A172 (cell line): ENCODE measurements at places on chromosomes 7 and 10.

DNA sequence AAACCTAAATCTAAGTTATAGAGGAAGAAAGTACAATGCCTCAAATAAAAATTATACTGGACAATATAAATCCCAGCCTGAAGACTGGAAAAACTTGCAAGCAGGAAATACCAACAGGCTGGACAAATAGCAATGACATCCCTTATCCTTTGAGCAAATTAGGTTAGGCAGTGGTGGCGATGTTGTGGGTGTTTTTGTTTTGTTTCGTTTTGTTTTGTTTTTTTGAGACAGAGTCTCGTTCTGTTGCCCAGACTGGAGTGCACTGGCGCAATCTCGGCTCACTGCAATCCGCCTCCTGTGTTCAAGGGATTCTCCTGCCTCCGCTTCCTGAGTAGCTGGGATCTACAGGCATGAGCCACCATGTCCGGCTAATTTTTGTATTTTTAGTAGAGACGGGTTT, 57.3 kb upstream of the TES start:
- no peak for DNase-seq

GRCh38 chr10:128095027-128095752, 31.0 kb downstream of the MKI67 start:
- no peak for DNase-seq

GRCh38 chr10:58723186-58723585, 210.5 kb downstream of the BICC1 start:
- no peak for DNase-seq

- DNase-seq, result peak; percentile 75
Measured at GRCh38 chr7:26052706-26053105, 99.3 kb upstream of the NFE2L3 start.

DNA sequence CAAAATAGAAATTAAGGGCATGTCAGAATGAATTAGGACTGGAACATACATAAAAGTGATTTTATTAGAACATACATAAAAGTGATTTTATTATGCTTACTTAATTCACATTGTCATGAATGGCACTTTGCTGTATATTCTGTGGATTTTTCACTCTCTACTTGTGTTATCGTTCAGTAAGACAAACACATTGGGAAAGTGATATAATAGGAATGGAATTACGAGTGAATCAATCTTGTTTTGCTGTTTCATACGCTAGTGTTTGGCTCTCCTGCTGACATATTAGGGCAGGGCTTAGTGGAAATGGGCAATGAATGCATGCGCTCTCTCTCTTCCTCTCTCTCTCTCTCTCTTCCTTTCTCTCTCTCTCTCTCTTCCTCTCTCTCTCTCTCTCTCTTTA, 561.1 kb downstream of the ACTR3B start:
- DNase-seq, result no peak

GRCh38 chr10:101495324-101495925, 92.6 kb downstream of the POLL start:
- no peak for DNase-seq

- DNase-seq, result no peak
Measured at GRCh38 chr7:133303372-133303771, 50.5 kb downstream of the EXOC4 start.

DNA sequence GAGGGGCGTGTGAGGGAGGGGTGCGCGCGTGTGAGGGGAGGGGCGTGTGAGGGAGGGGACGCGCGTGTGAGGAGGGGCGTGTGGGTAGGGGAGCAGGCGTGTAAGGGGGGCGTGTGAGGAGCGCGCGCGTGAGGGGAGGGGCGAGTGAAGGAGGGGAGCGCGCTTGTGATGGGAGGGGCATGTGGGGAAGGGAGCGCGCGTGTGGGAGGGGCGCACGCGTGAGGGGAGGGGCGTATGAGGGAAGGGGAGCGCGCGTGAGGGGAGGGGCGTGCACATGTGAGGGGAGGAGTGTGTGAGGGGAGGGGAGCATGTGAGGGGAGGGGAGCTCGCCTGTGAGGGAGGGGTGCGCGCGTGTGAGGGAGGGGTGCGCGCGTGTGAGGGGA, 19.1 kb downstream of the MXI1 start:
- peak; percentile 73 for DNase-seq

DNA sequence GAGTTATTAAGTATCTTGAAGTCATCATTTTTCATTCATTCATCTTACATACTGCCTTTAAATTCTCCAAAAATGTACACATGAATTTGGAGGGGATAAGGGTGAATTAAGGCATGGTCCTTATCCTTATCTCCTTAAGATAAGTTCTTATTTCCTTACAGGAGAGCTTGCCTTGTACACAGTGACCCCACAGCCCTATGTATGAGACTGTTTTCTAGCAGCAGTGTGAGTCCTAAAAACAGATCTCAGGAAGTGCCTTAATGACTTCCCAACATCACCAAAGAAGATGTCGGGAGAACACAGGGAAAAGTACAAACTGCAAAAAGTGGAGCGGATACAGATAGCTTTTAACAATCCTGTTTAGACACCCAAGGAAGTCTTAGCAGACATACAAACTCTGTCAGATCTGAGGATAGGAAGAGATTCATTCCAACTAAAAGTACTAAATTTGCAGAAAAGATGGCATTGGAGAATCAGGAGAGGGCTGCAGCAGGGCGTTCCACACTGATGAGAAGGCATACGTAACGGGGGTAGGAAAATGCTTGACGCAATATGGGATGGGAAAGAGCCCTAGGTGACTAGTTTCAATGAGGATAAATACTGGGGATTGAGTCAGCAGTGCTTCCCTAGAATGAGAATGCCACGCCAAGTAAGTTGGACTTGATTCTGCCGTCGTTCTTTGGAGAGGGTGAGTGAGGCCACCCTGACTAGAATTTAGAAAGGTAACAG, 570.2 kb downstream of the PARD3 start:
- DNase-seq, result no peak

- peak; percentile 95 for DNase-seq
Measured at GRCh38 chr10:3538656-3539531, 246.1 kb downstream of the KLF6 start.

DNA sequence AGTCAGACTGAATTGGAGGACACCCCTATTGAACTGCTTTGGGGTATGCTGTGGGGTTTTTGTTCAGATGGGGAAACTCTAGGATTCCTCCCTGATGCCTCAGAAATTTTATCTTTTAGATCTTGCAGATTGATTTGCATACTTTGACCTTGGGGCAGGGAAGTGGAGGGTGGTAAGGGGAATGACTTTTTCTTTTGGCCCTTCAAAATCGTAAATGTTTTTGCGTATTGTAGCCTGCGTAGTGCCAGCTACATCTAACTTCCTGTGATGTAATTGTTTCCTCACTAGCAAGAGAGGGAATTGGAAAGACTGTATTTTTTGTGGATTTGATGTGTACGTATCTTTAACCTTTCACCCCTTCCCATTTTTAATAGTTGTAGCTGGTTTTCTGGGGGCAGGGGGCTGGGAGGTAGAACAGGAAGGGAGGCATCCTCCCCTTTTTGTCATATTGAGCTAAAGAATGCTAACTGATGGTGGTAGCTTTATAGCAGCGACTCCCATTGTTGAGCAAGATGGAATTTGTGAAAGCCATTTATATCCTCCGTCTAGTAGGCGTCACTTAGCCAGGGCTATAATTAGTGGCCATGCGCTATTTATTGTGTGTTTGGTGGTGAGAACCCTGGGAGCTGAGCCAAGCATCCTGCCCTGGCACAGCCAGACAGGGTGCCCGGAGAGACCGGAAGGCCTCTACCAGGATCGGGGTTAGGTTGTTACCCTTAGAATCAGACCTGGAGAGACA, 11.3 kb downstream of the DUSP5 start:
- DNase-seq, result peak; percentile 87

DNA sequence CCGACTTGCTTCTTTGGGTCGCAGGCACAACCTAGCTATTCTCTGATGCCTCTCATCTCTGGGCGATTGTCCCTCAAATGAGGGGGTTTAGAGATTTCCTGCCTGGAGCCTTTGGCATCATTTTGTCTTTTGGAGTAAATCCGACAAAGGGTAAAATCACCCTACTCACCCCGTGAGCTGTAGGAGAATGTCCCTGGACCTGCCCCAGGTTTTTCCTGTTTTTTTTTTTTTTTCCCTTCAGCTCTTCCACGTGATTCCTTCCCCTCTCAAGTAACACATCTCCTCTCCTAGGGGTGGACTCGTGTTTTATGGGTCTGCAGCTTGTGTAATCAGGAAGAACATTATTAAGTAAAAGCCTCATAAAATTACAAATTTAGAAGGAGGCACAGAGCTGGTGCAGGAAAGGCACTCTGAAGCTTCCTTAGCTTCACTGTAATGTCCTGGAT, 128.4 kb upstream of the ZNF746 start:
- DNase-seq, result no peak

DNA sequence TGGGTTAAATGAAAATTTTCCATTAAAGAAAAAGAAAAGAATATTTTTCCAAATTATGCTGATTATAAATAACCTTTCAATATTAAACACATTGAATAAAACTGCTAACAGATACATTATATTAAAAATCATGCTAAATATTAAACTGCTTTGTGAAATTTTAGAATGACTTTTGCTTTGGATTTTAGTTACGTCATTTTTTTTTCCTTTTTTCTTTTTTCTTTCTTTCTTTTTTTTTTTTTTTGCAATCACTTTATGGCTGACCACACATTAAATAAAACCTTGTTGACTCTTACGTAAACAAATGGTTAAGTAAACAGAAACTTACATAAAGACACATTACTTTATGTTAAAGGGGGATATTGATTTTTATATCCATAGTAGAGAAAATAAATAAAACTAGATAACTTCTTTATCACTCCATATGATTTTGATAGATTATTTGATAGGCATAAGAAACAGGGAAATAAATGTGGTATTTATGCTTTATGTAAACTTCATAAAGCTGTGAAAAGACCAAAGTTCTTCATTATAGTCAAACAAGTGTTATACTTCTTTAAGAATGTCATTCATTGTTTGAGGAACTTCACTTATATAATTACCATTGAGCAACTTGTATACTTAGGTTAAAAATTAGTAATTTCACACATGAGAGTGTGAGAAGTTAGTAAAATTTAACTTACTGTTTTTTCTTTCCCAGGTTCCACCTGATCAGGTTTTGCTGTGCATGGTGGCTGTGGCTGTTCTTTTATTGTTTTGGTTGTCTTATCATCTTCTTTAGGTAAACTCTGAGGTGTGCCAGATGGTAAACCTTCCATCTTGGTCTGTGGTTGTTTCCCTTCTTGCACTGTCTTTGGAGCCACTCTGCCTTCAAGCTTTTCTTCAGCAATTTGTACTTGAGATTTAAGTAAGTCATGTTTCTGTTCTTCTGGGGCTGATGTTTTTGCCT, 197.3 kb downstream of the PCLO start:
- no peak for DNase-seq

GRCh38 chr7:770741-771166, 43.7 kb upstream of the PRKAR1B start:
- DNase-seq, result no peak

- DNase-seq, result no peak
Measured at GRCh38 chr10:12712293-12712983, 289.1 kb downstream of the CCDC3 start.
